Dorsolateral prefrontal cortex (tissue), 122 donors: ENCODE measurements at places on chromosomes 16 and 17. TPM values are rescaled to one million over a fixed set of nuclear protein-coding genes. Genes with fewer than 3 reads are reported as not detected.
A peak's percentile ranks its signal among the peaks of the same experiment; 100 is the strongest.

GRCh38 chr16:566475-567372 lies at the start of gene NHLRC4:
NHLRC4 (plus strand) TSS chr16:567005; CDS start chr16:568048, 1,043 bp downstream.
- no peak for DNase-seq

DNA sequence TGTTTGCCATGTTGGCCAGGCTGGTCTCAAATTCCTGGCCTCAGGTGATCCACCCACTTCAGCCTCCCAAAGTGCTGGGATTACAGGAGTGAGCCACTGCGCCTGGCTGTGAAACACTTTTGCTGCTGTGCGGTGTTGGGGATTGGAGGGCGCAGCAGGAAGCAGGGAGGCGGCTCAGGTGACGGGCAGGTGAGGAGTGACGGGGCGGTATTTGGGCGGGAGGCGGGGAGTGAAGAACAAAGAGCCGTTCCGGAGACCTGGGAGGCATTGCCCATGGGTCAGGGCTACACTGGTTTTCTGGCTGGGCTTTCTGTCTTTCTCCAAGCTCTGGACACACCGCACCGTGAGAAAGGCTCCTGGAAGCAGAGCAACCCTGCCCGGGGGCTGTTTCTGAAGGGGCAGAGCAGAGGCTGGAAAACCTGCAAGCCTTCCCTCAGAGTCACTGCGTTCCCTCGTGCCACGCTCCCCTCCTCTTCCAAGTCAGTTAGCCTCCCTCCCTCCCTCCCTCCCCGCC lies 22.1 kb downstream of the CRISPLD2 start:
- no peak for DNase-seq

GRCh38 chr17:47966079-47966519 lies 4.8 kb upstream of the CDK5RAP3 start:
- no peak for DNase-seq

DNA sequence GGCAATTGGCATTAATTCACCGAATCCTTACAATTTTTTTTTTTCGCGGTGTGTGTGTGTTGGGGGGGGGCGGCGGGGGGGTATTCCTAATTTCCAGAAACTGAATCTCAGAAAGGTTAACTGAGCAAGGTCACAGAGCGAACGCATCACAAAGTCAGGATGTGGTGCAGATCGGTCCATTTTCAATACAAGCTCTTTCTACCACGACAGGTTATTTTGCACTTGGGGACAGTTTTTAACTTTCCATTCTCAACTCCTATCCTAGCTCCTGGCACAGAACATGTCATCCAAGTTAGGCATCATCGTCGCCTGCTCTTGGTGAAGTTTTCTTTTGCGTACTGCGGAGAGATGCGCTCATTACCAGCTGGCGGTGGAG lies 15.4 kb upstream of the ERN1 start:
- no peak for DNase-seq

- no peak for DNase-seq
Measured at GRCh38 chr17:58020401-58020800, 13.4 kb upstream of the SRSF1 start.

DNA sequence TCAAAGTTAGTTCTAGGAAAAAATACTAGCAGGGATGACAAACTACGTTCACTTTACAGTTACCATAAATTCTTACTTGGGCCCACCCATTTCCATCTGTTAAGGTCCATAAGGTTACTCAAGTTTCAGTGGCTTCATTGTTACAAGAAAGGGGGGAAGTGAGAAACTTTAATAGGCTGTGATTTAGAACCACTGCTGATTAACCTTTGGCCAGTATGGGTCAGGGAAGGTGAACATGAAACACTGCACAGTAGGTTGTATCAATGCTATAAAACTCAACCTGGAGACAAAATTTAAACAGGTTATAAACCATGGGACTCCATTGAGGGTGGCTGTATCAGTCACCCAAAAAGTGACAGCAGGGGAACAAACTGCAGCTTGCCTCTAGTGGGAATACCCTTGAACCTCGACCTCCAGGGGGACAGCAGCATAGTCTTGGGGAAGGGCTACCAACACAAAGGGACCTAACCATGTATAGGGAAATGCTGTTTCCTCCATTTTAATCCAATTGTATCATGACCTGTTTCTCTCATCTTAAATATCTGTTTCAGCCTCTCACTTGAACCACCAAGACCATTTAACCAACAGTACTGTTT lies 10.4 kb downstream of the PTRH2 start:
- no peak for DNase-seq

GRCh38 chr16:49662569-49662968 lies 193.3 kb downstream of the ZNF423 start:
- DNase-seq, result no peak

GRCh38 chr17:45907750-45908395 lies 13.5 kb downstream of the MAPT start:
- DNase-seq, result peak; percentile 53

The PTX4 gene
- not detected for total RNA-seq

The ADAP2 gene
- 9.7 TPM for total RNA-seq

The ANKRD40CL gene
- not detected for total RNA-seq

The MT1F gene
- total RNA-seq, result 78.5 TPM

The PKD1 gene
- 311 TPM for total RNA-seq

The CCL23 gene
- total RNA-seq, result not detected
